ENCODE measurements at places on chromosomes 12 and 14.

- DNase-seq: no peak
Measured at GRCh38 chr12:5222011-5222461, 178.4 kb downstream of the KCNA5 start.

GRCh38 chr14:104285508-104285840 is 147.1 kb downstream of the KIF26A start:
- no peak for DNase-seq

- DNase-seq: no peak
Measured at GRCh38 chr12:51647647-51648046, 56.6 kb downstream of the SCN8A start.

DNA sequence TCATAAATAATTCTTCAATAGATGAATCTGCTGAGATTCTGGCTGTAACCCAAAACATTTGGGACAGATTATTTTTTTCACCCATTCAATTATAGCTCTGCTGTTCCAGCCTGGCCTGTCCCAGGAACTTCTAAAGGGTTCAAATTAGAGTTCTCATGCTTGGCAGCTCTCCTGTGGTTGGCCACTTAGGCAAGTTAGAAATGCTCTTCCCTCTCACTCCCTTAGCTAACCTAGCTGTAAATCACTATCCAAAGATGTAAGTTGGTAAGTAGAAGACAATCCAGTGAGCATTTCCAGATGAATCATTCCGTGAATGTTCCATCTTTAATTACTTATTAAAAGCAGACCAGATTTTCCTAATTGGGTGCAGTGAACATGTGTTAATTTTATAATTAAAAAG is 760.4 kb upstream of the TBX3 start:
- DNase-seq: no peak

DNA sequence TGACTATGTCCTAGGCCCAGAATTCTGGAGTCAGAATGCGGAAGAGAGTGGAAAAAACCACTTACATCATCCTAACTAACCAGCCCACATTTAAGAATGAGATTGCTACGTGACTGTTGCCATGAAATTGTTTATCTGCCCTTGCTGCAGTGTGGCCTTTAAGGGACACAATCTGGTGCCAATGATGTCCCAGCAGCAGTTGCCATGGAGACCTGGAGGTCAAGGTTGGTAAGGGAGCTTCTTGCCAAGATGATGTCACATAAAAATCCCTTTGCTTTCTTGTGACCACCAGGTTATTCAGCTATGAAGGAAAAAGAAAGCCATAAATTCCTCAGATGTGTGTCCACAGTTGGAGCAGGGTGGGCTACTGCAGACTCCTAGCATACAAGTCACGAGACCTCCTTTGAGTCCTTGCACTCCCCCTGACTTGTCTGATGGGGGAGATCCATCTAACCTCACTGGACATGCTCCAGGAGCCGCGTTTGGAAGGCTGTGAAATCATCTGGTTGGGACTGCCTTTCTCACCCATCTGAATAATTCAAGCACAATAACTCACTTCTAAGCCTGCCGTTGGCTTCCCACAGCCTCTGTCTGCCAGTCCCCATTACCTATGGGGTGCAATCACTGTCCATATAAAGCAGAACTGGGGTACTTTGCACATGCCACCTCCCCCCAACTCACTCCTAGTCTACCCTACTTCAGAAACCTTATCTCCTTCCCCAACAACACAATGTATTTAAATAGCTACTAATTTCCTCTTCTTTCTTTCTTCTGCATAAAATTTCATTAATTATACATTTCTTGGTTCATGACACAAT is 165.6 kb downstream of the ZFP36L1 start:
- DNase-seq: no peak

GRCh38 chr12:47965581-47965980 is 2.2 kb downstream of the TMEM106C start:
- no peak for DNase-seq

GRCh38 chr14:49692193-49692757 is 645 bp upstream of the KLHDC1 start:
- peak; percentile 22 for DNase-seq

GRCh38 chr14:73503648-73504047 is 12.9 kb downstream of the RIOX1 start:
- peak; percentile 79 for DNase-seq

DNA sequence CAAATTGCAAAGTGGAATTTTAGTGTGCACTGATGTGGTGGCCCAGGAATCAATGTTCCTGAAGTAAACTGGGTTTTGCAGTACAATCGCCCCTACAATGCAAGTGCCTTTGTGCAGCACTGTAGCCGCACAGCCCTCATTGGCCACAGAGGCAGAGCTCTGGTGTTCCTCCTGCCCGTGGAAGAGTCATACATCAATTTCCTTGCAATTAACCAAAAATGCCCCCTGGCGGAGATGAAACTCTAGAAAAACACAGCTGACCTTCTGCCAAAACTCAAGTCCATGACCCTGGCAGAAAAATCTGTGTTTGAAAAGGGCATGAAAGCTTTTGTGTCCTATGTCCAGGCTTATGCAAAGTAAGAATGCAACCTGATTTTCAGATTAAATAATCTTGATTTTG is 117.9 kb upstream of the PRB2 start:
- DNase-seq: peak; percentile 37

DNA sequence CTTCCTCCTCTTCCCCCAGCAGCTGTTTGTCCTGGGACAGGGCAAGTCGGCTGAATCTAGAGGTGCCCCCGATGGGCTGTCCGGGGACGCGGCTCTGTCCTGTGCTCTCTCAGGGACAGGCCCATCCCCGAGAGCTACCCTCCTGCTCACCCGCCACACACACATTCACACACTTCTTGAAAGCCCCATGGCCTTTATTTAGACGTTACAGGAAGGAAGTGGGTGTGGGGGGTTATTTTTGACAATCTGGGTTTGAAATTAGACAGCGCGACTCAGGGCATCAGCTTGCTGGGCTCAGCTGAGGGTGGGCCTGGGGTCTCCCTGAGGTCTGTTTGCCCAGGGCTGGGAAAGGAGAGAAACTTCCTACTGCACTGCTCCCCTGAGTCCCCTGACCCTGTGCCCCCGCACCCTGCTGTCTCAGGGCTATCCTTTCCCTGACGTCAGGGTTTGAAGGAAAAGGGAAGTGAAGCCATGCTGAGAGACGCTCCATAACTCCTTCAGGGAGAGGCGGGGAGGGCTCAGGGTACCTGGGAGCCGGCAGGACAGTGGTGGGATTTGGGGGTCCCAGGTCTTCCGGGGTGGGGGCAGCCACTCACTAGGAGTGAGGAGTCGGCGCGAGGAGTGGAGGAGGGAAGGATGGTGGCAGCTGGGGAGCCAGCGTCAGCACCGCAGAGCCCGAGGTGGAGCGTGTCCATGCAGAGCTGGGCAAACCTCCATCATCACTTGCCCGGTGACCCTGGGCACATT is 8.1 kb downstream of the PTPN6 start:
- DNase-seq: no peak

- peak; percentile 96 for DNase-seq
Measured at GRCh38 chr14:96391293-96392118, 422 bp upstream of the AK7 start.

DNA sequence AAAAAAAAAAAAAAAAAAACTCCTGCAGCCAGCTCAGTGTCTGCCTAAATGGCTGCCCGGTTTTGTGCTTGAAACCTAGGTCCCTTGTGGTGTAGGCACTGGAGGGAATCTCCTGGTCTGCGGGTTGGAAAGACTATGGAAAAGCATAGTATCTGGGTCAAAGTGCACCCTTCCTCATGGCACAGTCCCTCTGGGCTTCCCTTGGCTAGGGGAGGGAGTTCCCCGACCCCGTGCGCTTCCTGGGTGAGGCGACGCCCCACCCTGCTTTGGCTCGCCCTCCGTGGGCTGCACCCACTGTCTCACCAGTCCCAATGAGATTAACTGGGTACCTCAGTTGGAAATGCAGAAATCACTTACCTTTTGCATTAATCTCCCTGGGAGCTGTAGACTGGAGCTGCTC is 14.3 kb downstream of the PTCSC3 start:
- DNase-seq: no peak

GRCh38 chr12:48374164-48374563 is 23.4 kb upstream of the ZNF641 start:
- DNase-seq: no peak

DNA sequence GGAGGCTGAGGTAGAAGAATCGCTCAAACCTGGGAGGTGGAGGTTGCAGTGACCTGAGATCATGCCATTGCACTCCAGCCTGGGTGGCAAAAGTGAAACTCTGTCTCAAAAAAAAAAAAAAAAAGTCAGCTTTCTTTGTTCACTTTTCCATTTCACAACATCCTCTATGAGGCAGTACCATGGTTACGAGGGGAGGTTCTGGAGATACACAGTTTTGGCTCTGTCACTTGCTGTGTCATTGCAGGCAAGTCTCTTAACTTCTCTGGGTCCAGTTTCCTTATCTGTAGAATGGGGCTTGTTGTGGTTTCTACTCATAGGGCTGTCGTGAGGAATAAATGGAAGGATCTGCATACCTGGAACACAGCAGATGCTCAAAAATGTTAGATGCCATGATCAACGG is 75.6 kb upstream of the SLC24A4 start:
- no peak for DNase-seq

GRCh38 chr12:54262403-54262925 is 17.5 kb downstream of the CBX5 start:
- DNase-seq: peak; percentile 60

DNA sequence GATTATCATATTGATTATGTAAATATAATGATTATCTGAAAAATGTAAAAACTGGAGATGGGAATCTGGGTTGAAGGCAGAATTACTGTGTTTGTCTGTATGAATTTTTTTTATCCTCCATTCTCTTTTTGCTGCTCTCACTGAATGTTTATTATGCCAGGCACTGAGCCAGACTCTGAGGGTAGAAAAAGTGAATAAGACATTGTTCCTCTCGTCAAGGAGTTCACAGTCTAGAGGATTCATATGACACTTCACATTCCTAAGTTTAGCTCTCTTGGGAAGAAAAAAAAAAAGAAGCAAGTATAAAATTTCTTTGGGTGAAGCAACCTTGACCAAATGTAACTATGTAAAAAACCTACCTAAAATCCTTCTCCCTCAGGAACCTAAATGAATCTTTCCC is 120.9 kb upstream of the LMO3 start:
- no peak for DNase-seq

- no peak for DNase-seq
Measured at GRCh38 chr14:35509846-35510245, 24.1 kb upstream of the INSM2 start.

DNA sequence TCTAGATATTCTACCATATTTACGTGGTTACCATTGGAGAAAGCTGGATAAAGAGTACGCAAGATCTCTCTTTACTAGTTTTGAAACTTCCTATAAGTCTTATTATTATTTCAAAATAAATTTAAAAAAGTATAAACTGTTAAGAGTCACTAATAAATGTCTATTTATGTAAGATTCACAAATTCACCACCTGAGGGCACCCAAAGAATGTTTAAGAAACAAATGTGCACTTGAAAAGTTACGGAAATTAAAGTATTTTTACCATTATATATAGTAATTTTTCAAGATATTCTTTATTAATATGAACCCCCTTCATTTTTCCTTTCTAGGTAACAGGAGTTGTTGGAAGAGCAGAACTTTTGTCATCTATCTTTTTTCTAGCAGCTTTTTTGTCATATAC is 11.9 kb downstream of the TMTC3 start:
- peak; percentile 75 for DNase-seq

DNA sequence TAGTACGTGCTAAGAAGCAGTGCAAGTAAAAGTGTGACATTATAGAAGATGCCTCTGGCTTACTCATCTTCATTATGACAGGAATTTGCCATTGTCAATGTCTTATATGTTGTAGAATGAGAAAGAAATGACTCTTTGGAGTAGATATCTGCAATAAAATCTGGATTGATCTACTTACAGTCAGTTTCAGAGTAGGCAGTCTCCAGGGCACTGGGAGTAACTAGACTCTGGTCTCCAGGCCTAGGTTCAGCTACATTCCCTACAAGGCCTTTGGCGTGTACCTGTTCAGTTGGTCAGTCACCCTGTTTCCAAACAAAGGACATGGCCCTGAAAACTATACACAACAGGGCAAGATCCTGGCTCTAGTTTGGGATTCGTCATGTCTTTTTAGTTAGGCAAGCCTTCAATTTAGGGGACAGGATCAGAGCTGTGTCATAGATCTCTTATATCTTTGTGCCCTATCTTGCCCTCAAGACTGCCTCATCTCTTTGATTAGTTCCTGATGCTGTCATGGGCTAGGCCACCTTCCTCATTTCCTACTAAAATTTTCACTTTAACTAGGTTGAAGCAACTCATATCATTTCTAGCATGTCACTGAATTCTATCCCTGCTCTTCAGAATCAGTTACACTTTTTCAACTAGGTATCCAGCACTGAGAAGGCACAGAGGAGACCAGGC is 410.0 kb downstream of the RAD51B start:
- DNase-seq: no peak

DNA sequence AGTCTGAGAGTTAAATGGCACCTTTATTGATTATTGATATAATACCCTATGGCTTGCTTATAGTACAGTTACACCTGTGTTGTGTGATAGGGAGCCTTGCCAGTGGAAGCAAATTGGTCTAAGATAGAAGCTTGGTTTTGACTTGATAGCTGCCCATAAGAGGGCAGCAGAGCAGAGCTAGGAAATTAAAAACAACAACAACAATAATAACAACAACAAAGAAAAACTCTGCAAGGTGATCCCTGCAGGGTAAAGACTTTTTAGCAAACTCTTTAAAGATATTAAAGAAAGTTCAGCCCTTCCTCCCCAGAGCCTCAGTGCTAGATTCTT is 18.0 kb upstream of the RNASE10 start:
- DNase-seq: no peak

DNA sequence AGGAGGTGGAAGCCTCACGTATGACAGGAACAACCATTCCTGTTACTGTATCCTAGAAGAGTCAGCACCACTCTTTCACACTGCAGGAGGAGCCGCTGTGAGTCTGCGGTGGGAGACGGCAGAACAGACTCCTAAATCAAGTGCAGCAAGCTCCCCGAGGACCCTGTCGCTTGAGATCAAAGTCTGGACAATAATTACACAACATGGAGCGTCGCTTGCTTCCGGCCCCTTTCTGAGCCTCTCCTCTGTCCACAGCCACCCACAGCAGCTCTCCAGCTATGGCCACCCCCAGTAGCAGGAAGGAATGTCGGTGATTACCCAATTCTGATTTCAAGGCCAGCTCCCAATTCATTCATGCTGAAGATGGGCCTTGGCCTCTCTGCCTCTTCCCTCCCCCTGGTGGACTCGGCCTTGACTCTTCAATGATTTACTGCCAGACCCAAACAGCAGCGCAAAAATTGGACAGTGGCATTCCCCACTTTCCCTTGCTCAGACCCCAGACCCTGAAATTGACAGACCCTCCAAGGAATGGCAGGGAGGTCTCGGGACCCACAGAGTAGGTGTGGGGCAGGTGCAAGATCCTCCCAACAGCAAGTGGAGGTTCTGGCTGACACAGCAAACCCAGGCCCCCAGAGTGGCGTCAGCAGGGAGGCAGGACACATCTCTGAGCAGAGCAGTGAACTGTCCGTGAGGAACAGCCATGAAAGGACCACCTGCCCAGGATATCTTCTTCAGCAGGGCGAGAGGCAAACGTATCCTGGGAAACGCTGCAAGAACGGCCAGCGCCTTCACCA is 272.7 kb upstream of the DIO3 start:
- no peak for DNase-seq

DNA sequence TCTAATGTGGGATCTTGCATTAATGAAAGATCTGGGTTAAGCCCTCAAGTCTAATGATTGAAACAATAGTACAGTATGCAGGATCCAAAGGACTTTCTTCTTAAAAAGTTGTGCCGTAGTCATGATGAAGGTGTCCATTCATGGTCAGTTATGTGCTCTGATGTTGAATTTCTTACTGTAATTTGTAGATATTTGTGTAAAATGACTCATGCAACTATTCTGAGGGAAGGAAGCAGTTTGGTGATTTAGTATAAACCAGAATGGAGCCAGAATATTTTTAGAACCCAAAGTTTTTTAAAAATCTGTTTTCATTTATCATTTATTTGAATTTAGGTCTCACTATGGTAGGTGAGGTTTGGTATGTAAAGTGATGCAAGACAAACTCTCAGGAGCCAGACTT is 151.2 kb downstream of the AKAP6 start:
- no peak for DNase-seq
